C1 segment of cervical spinal cord (tissue), 14 donors: ENCODE measurements at places on chromosomes 2 and 18.

- no peak for DNase-seq
Observed at GRCh38 chr18:58152216-58152615, 108.2 kb downstream of the NEDD4L start.

- no peak for DNase-seq
Observed at GRCh38 chr18:60493066-60493465, 120.5 kb upstream of the MC4R start.

DNA sequence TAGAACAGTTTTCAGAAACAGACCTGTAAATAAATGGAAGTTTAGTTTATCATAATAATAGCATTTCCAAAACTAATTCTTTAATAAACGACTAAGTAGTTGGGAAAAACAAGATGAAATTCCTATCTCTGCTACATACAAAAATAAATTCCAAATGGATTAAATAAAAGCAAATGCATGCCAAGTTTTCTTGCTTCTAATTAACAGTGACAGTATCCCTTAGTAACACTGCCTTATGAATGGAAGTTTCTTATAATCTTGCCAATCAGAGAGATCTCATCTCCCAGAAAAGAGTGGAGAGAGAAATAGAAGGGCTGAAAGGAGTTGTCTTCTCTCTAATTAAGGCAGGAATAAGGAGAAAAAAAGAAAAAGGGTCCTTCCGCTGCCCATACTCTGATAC is 133.9 kb downstream of the GFPT1 start:
- DNase-seq: no peak

DNA sequence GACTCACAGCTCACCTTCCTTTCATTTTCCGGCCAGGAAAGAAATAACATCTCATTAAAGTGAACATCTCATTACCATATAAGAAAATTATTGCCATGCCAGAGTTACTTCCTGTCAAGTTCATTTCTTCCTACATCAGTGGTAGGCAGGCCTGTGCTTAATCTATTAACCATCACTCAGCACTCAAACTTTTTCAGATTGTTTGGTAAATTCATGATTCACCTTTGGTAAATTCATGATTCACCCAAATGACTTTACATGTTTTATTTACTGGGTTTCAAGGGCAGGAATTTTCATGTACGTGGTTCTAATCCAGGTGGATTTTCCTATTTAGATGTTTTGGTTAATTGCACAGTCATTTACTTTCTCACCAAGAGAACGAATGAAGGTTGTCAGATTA is 116.5 kb downstream of the CSRNP3 start:
- no peak for DNase-seq

DNA sequence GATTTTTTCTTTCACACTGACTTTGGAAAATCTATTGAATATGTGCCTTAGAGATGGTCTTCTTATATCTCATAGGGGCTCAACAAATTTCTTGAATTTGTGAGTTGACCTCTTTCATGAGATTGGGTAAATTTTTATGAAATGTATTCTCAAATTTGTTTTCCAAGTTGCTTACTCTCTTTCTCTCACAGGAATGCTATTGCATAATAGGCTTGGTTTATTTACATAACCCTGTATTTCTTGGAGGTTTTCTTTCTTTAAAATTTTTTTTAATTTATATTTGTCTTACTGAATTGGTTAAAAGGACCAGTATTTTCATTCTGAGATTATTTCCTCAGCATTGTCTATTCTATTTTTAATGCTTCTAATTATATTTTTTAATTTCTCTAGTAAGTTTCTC is 917.1 kb downstream of the DPP10 start:
- no peak for DNase-seq

- no peak for DNase-seq
Observed at GRCh38 chr2:85231952-85232351, 95.8 kb downstream of the TGOLN2 start.

GRCh38 chr2:719734-720133 is 42.5 kb upstream of the TMEM18 start:
- no peak for DNase-seq

DNA sequence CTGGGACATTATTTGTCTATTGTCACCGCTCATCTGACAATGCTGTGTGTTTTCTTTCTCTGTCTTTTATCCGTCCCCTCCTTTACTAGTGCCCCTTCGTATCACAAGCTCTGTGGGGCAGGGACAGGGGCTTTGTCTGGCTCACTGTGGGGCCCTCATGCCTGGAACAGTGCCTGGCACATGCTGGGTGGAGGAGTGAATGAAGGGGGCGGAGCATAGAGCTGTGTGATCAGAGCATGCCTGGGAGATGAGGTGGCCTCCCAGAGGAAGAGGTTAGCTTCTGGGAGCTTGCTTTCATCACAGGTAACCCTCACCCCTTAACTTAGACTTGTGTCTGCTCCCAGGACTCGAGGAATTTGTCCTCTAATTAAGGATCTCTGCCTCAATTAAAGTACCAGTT is 16.4 kb downstream of the MTCL1 start:
- DNase-seq: no peak

GRCh38 chr2:174878537-174879147 is 114.4 kb upstream of the CHRNA1 start:
- no peak for DNase-seq

DNA sequence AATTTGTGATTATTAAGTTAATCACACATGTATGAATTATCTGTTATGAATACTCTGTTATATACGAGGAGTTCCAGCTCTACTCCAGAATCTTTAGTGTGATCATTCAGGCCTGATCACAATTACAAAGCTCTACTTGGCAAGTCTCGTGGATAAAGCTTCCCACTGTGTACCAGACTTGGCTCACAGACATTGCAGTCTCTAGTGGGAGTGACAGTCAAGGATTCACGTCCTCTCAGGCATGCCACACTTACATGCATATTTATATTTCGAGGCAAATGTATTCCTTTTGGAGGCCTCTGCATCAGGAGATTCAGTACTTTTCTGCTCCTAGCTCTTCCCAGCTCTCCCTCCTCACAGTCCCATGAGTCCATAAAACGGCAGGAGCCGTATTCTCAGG is 403.4 kb upstream of the CDH7 start:
- no peak for DNase-seq

DNA sequence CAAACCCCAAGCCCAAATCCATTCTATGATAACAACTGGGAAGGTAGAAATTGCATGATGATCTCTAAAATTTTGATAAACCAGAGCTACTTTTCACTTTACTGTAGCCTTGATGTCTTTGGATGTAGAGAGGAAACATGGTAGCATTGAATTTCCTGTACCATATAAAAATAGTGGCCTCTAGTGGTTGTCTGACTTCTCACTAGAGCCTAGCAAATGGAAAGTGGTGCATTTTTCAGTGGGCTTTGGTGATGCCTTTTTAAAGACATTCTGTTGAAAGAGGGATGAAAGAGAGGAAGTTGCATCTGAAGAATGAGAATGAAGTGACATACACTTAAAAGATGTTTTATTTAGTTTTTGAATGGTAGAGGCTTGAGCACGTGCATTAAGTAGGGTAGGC is 662.2 kb downstream of the XIRP2 start:
- no peak for DNase-seq

GRCh38 chr2:177316756-177317155 is 52.2 kb upstream of the NFE2L2 start:
- no peak for DNase-seq

DNA sequence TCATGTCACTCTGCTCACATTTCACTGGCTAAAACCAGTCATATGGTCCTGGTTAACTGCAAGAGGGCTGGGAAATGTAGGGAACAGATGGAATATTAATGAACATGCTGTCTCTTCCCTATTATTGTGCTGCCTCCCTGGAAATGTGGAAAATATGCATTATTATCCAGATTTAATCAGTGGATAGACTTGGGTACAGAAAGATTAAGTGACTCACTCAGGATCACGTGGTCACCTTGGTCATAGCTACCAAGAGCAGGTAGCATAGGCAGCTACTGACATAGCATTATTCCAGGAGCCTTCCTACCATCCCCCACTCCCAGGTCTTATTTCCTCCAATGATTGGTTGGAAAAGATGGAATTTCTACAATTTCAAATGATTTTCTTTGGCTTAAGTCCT is 141.1 kb downstream of the HRH4 start:
- no peak for DNase-seq

DNA sequence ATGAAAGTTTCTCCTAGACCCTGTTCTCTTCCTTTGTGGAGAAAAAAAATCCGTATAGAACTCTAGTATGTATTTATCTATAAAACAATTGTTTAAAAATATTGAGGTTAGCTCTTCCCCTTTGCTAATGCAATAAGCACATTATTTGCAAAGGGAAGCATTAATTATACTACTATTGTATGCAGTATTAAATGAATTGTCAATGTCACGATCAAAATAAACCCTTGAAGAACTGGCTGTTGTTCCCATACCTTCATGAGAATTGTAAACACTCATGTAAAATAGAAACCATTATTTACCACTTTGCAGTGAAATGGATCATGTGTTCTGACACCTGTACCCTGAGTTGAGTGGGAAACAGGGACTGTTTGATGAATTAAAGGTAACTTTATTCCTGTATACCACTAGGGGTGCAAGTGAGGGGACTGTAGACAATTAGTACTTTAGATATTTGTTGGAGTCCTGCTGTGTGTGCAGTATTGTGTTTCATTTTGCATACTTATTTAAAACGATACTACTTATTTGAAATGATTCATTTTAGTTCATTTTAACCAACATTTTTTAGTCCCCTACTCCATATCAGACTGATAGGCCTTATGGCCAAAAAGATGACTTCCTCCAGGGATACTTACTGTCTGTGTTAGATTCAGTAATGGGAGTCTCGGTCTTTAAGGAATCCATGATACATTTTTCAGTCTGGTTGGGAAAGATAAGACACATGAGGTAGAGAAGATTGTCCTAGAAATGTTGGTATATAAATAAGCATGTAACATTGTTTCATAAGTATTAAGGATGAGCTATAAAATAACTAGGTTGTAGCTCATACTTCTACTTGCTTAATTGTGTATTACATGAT is 7.9 kb downstream of the PKP4 start:
- DNase-seq: no peak

- no peak for DNase-seq
Observed at GRCh38 chr18:79779700-79780190, 18.0 kb upstream of the KCNG2 start.

- no peak for DNase-seq
Observed at GRCh38 chr2:166449439-166449838, 44.6 kb downstream of the SCN7A start.

GRCh38 chr2:199261239-199261638 is 196.5 kb downstream of the SATB2 start:
- no peak for DNase-seq

DNA sequence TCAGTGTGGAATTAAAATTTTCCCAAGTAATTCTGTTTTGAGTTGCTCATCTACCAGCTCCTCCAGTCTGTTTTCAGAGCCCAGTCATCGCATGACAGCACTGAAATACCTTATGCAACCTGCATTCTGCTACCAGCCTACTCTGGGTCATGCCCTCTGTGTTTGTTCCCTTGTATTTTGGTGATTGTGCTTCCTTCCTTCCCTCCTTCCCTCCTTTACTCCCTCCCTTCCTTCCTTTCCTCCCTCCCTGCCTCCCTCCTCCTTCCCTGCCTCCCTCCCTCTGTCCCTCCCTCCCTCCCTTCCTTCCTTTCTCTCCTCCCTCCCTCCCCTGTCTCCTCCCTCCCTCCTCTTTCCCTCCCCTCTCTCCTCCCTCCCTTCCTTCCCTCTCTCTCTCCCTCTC is 289.6 kb downstream of the CDH2 start:
- no peak for DNase-seq

DNA sequence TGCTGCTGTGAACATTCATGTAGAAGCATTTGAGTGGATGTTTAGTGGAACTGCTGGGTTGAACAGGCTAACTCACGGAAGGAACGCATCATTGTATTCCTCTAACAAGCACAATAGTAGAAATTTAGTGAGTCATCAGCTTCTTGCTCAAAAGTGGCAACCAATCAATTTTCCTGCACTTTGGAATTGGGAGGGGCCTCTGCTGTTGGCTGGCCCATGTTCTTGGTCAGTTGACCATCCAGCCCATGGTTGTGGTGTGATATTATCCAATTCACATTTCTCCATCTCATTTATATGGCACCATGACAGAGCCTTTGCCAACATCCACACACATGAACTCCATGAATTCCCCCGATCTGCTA is 95.0 kb downstream of the TNFRSF11A start:
- DNase-seq: no peak

GRCh38 chr18:45173799-45174519 is 441.3 kb upstream of the SLC14A2 start:
- DNase-seq: no peak

- DNase-seq: no peak
Observed at GRCh38 chr2:105184420-105184819, 57.1 kb upstream of the GPR45 start.

DNA sequence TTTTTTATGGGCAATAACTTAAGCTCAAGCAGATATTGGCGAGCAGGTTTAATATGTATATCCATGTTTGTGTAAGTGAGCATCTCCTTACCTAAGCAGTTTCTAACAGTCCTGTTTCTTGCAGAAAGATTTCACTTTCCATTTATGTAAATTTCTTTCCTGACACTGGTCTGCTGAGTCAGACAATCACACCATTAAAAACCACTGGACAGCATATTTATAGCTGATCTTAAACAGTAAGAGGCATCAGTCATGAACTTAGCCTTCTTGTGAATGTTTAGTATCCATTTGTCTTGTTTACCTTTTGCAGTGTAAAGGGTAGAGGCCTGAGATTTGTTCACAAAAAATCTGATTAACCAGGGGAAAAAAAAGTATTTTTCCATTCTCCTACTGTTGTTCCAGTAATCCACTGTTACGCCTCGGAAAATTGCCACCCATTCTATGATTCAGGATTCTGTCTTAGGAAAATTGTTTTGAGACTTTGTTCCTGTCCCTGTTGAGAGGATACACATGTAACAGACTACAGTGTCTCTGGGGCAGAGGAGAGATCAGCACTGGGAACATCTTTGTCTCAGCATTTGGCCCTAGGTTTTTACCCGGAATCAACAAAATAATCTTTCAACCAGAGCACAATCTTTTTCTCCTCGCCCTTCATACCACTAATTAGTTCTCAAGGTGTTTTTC is 521.0 kb upstream of the NRP2 start:
- no peak for DNase-seq

GRCh38 chr2:144619760-144620159 is 99.8 kb upstream of the ZEB2 start:
- DNase-seq: no peak

- DNase-seq: no peak
Observed at GRCh38 chr2:241842067-241842415, 16.7 kb downstream of the PDCD1 start.

DNA sequence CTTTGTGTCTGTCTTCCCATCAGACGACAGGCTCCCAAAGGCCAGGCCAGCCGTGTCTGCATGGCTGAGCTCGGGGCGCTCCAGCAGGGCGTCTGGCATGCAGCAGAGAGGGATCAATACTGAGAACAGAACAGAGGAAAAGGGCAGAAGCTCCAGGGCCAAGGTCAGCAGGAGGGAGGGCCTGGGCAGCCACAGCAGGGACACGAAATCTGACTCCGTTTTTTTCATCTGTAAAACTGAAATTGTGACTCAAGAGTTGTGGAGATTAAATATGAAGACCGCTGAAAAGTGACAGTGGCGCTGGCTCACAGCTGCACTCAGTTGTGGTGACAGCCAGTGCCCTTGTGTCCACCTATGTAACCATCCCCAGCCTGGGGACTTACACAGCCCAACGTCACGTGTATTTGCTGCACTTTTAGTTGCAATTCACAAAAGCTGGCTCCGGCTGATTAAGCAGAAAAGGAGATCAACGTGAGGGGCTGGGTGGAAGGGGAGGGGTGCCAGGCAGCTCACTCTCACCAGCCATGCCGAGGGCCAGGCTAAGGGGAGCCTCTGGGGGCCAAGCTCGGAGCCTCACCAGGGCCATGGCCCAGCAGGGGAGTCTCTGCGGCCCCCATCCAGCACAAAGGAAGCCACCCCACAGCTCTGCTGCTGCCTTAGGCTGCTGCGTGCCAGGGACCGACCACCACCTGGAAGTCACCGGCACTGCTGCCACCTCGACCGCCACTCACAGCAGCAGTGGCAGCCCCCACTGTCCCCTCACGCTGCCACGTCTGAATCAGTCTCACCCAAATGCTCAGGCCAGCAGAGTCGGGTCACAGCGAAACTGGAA is 74.7 kb downstream of the EIPR1 start:
- DNase-seq: no peak
